ENCODE measurements at places on chromosomes 13 and 19.

GRCh38 chr19:54332149-54332548 is 6.8 kb downstream of the LILRA4 start:
- no peak for DNase-seq

- peak; percentile 40 for DNase-seq
Observed at GRCh38 chr19:7852851-7853769, 21.1 kb downstream of the PRR36 start.

- DNase-seq: no peak
Observed at GRCh38 chr19:10431254-10431942, 11.1 kb downstream of the PDE4A start.

GRCh38 chr13:24348797-24349515 is 39.6 kb downstream of the C1QTNF9 start:
- no peak for DNase-seq

GRCh38 chr13:48437371-48437770 is 24.5 kb upstream of the LPAR6 start:
- no peak for DNase-seq

GRCh38 chr19:53994811-53995210 is 3.4 kb downstream of the CACNG6 start:
- no peak for DNase-seq

DNA sequence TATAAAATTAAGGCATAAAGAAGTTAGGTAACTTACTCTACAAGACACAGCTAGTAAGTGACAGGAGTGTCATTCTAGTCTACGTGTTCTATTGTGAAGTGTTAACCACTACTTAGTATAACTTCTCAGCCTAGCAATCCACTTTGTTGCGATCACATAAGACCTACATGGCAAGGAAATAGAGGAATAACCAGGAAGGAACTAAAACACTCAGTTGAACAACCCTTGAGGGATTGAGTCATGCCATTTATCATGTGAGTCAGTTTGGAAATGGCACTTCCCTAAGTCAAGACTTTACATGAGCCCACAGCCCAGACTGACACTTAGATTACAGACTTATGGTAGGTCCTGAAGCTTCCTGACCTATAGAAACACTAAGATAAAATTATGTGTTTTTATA is 279.5 kb upstream of the PCDH20 start:
- no peak for DNase-seq

- no peak for DNase-seq
Observed at GRCh38 chr13:36445891-36446351, 13.6 kb downstream of the CCNA1 start.

DNA sequence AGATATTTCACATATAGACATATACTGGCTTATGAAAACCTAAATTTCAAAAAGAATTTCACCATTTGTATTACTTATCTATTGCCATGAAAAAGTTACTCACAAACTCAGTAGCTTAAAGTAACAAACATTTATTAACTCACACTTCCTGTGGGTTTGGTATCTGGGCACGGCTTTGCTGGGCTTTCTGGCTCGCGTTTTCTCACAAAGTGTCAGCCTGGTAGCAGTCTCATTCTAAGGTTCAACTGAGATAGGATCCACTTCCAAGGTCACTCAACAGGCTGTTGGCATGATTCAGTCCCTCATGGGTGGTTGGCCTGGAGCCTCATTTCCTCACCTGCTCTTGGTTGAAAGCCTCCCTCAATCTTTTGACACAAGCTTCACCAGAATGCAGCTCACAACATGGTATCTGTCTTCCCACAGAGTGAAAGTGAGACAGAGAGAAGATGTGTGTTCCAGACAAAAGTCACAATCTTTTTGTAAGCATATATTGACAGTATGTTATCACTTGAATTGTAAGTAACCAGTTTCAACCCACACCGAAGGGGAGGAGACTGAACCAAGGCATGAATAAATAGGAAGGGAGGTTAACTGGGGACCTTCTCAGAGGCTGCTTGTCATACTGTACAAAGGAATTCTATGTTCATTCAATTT is 1065.8 kb upstream of the SPRY2 start:
- no peak for DNase-seq

- peak; percentile 7 for DNase-seq
Observed at GRCh38 chr13:46679369-46680120, 117.4 kb downstream of the ESD start.

GRCh38 chr19:50258918-50259372 is 55.5 kb downstream of the MYH14 start:
- DNase-seq: no peak

DNA sequence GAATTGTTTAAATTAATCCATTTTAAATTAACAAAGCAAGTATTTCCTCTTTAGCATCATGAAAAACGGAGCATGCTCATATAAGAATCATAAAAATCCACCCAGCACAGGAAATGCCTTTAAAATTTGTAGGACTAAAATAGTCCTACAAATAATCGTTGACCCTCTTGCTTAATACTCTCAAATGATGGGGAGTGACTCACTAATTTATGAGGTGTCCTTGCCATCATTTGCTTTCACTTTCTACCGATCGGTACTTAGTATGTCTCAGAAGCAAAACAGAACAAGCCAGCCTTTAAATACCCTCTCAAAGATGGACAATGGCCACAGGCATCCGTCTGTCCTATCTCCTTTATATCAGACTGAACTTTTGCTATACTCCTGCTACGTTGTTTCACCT is 97.2 kb downstream of the SUCLA2 start:
- no peak for DNase-seq

GRCh38 chr13:35882722-35883497 is 248.3 kb downstream of the DCLK1 start:
- no peak for DNase-seq

GRCh38 chr19:18496980-18497256 is 25.0 kb downstream of the ELL start:
- DNase-seq: no peak

DNA sequence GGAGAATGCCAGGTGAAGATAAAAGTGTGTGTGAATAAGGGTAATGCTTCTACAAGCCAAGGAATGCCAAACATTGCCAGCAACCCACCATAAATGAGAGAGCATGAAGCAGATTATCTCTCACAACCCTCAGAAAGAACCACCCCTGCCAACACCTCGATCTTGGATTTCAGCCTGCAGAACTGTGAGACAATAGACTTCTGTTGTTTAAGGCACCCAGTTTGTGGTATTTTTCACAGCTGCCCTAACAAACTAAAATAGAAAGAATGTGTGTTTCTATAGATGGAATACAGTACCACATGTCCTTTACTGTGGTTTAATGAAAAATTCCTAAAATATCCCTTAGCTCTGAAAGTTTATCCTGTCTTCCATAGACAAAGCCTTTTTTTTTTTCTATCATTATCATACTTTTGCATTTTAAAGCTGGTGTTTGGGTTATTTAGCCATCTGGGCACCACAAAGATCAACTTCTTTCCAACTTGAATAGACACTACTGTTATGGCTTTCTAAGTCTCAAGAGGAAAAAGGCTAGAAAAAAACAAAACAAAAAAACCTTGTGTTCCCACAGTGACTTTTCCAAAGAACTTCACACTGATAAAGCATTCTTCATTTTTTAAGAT is 505.6 kb downstream of the KCTD12 start:
- no peak for DNase-seq

DNA sequence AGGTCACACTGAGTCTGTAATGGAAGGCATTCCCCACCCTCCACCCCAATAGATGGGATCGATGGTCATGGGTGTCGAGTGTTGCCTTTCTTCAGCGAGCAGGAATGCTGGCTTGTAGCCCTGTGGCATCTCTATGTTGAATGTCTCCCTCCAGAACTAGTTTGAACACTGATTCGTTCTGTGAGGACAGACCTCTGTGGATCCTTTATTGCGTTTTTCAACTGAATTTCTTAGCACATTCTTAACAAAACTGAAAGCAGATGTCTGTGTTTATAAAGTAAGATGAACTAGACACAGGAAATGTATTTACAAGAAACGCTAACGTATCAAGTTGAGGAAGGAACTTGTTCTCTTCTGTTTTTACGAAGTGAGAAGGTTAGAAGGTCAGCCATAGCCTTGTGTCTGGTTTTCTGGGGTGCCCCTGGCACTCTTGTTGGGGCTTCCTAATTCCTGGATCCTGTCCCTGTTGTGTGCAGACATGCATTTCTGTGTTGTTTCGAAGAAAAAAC is 36.8 kb upstream of the TM9SF2 start:
- no peak for DNase-seq

GRCh38 chr13:40653527-40654318 is 12.7 kb downstream of the FOXO1 start:
- no peak for DNase-seq

DNA sequence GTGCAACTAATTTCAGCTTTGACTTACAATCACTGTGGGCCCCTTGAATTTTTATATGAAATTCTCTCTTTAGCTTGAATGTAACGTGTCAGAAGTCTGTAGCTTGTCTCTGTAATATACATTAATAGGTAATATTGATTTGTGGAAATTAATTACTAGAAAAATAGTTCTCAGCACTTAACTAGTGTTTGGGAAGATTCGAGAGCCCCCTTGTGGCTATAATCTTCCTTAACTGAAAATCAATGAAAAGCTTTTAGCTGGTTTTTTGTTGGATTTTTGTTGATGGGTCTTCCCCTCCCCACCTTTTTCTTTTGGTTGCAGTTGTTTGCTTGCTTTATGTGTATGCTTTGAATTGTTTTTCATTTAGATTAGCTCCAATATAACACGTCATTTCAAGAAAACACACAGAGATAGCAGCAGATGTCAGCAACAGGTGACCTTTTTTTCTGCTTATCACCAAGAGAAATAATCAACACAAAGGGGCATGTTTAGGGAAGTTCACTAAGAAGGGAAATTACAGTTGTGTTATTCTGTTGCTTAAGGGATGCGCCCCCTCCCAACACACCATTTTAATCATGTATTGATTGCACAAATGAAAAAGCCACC is 176.8 kb downstream of the OXGR1 start:
- no peak for DNase-seq

GRCh38 chr13:42039457-42039945 is 8.9 kb upstream of the DGKH start:
- no peak for DNase-seq

GRCh38 chr13:45007225-45007624 is 17.9 kb downstream of the GPALPP1 start:
- no peak for DNase-seq

DNA sequence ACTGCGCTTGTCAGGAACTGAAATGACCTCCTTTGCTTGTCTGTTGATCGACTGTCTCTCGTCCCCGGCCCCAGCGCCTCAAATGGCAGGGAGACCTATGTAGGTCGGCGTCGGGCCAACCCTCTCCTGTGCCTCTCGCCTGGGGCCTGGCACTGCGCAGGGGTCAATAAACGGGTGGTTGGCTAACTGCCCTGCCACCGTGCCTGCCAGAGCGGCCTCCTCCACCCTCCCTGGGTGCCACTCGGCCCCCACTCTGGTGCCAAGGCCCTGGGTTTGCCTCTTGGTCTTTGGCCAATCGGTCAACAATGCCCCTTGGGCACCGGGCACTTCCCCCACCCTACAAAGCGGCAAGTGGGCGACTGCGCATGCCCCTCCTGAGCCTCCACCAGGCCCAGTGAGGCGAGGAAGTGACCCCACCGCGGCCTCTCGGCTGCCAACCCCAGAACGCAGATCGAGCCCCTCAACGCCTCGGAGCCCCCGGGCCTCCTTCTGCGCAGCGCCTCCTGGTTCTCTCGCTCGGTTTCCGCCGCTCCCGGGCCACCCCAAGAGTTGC is 1.1 kb downstream of the KEAP1 start:
- DNase-seq: no peak

Data from activated CD8-positive, alpha-beta memory T cell treated with anti-CD3 and anti-CD28 coated beads for 4 hours (primary cell).